Left lung (tissue), 14 donors: ENCODE measurements at places on chromosomes 4 and X.

GRCh38 chr4:147407261-147408045 lies 73.4 kb upstream of the EDNRA start:
- DNase-seq = no peak
- H3K27me3 ChIP-seq = no peaks in the 10 kb centered on the region
- no peak overlapping the region for H3K27ac ChIP-seq
- H3K4me1 ChIP-seq = no peaks in the 10 kb centered on the region
- H3K36me3 ChIP-seq = no peaks in the 10 kb centered on the region

GRCh38 chrX:10098270-10098713 lies 58.5 kb upstream of the CLCN4 start:
- H3K4me3 ChIP-seq = no peak overlapping the region
- DNase-seq = no peak
- H3K4me1 ChIP-seq = no peaks in the 10 kb centered on the region
- no peaks in the 10 kb centered on the region for H3K27me3 ChIP-seq
- peak overlapping the region; percentile 68 for H3K27ac ChIP-seq

- peak; percentile 2 for DNase-seq
- H3K27me3 ChIP-seq = no peaks in the 10 kb centered on the region
- no peaks in the 10 kb centered on the region for H3K4me1 ChIP-seq
- no peaks in the 10 kb centered on the region for H3K36me3 ChIP-seq
Observed at GRCh38 chr4:174873931-174874330, 44.2 kb upstream of the ADAM29 start.

- H3K27me3 ChIP-seq = no peaks in the 10 kb centered on the region
- H3K36me3 ChIP-seq = no peaks in the 10 kb centered on the region
- H3K4me3 ChIP-seq = no peak overlapping the region
- no peak for DNase-seq
- H3K27ac ChIP-seq = no peak overlapping the region
Observed at GRCh38 chr4:173405840-173406606, 7.1 kb upstream of the SCRG1 start.

DNA sequence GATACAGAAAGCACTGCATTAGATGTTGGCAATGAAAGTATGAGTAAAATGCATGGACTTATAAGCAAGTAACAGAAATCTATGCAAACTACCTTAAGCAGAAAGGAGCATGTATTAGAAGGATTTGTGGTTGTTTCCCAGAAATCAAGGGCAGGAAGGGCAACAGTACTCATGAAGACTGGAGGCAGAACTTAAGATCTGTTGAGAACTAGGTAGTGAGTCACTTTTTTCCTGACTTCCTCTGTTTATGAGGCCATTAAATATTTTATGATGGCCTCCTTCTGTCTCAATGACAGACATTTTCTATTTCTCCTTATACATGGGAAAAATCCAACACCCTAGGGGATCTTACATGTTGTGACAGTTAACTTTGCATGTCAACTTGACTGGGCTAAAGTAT lies 398.2 kb downstream of the MID1IP1 start:
- DNase-seq = no peak
- no peak overlapping the region for H3K27ac ChIP-seq
- no peak overlapping the region for H3K4me3 ChIP-seq
- peaks cover 4% of the 10 kb centered on the region for H3K4me1 ChIP-seq
- no peaks in the 10 kb centered on the region for H3K27me3 ChIP-seq
- H3K36me3 ChIP-seq = no peaks in the 10 kb centered on the region

DNA sequence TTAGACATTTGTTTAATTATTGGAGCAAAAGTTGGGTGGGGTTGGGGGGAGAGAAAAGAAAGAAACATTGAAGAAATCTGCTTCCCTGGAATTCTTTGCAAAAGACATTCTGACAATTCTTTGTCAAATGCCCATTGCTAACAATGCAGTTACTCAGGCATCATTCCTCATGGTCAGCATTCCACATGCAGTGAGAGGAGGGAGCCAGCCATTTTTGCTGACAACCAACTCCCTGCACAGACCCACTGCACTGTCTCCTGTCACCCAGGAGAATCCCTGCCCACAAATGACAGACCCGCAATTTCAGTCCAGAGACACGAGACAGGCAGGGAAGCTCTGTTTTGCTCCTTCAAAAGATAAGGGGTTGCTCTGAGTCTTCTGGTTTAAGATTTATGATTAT lies 985.1 kb upstream of the SLIT2 start:
- no peak overlapping the region for H3K27ac ChIP-seq
- no peaks in the 10 kb centered on the region for H3K27me3 ChIP-seq
- H3K4me3 ChIP-seq = no peak overlapping the region
- no peaks in the 10 kb centered on the region for H3K36me3 ChIP-seq
- no peak for DNase-seq

GRCh38 chrX:17605676-17606075 lies 131.6 kb upstream of the SCML1 start:
- H3K27ac ChIP-seq = no peak overlapping the region
- H3K36me3 ChIP-seq = no peaks in the 10 kb centered on the region
- H3K4me3 ChIP-seq = no peak overlapping the region
- DNase-seq = no peak
- no peaks in the 10 kb centered on the region for H3K27me3 ChIP-seq

DNA sequence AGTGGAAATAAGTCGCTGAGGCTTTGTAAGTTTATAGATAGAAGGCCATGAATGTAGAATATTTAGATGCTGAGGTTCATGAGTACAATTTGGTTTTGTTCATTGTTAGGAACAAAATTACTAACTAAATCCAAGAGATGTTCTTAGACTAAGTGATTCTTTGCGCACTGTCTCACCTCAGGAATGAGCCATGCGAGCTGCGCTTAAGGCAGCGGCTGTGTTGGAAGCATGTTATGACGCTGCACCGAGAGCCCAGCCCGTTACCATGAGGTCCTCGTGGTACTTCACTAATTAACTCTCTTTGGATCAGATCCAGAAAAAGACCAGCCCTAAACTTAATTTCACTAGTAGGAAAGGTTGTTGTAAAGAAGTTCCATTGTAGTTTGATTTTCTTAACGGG lies 166.2 kb downstream of the RAPGEF2 start:
- H3K27ac ChIP-seq = no peak overlapping the region
- peaks cover 62% of the 10 kb centered on the region for H3K4me1 ChIP-seq
- no peak for DNase-seq

DNA sequence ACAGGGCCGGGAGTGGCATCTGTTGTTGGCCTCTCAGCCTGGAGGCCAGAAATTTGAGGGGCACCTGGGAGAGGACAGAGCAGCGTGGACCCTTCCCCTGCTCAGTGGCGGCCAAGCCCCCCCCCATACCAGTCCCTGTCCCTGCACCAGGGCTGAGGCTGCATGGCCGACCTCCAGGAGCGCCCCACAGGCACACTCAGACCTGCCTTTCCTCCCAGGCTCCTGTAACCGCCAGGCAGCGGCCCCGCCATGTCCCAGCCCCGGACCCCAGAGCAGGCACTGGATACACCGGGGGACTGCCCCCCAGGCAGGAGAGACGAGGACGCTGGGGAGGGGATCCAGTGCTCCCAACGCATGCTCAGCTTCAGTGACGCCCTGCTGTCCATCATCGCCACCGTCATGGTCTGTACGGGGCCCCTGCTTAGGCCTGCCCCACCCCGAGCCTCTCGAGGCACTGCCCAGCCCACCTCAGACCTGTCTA lies 15.3 kb downstream of the TMEM175 start:
- DNase-seq = no peak
- no peaks in the 10 kb centered on the region for H3K27me3 ChIP-seq
- H3K27ac ChIP-seq = no peak overlapping the region

DNA sequence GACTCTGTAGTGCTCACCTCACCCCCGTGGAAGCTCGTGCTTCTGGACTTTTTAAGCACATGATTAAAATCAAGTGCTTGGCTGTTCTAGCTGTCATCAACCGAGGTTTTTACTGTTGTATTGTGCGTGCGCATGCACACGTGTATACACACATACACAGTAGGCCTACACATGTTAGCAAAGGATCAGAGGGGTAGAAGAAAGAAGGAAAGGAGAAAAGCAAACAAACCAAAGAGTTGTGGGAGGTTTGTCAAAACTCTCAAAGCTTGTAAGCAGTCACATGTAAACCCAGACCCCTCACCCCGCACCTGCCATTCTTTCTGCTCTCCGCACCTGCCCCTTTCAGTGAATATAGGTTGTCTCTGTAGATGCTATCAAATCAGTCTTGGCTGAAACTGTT lies 311.8 kb downstream of the HS3ST1 start:
- H3K4me3 ChIP-seq = no peak overlapping the region
- no peaks in the 10 kb centered on the region for H3K4me1 ChIP-seq
- no peaks in the 10 kb centered on the region for H3K36me3 ChIP-seq
- H3K27me3 ChIP-seq = no peaks in the 10 kb centered on the region
- H3K27ac ChIP-seq = no peak overlapping the region
- DNase-seq = no peak

DNA sequence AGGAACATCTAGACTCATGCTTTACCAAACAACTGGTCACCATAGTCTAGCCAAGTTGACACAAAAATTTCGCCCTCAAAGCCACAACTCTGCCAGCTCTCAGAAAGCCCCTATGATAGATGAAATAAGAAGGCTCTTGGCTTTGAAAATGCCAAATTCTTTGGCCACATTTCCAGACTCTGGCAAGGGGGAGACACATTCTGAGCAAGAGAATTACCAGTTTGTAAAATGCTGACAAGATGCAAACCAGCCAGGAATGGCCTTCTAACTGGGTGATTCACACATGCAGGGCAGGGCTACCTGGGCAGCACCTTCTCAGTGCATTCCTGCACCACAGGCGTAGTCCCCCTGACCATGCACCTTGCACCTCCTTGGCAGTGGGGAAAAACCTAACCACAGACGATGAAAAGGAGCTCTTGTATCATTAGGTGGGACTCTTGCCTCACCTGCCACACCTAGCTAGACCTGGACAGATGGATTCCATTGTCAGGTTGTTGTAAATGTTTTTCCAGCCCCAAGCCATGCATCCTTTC lies 77.4 kb upstream of the CPEB2 start:
- H3K4me1 ChIP-seq = no peaks in the 10 kb centered on the region
- H3K36me3 ChIP-seq = no peaks in the 10 kb centered on the region
- no peak for DNase-seq
- H3K27ac ChIP-seq = no peak overlapping the region

DNA sequence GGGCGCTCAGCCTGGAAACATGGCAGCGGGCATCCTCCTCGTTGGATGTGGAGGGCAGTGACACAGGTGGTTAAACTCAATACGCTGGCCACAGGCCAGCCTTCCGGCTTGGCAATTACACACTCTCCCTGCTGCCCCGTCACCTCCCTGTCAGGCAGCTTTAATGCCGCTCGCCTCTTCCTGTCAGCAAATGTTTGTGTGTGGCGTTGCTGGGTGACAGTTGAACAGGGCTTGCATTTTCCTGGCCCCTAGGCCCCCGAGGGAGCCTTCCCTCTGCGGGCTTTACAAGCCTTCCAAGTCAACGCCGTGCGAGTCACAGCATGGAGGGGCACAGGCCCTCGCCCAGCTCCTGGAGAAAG lies 620.0 kb downstream of the BCOR start:
- no peaks in the 10 kb centered on the region for H3K27me3 ChIP-seq
- peak; percentile 66 for DNase-seq
- no peaks in the 10 kb centered on the region for H3K4me1 ChIP-seq
- H3K36me3 ChIP-seq = no peaks in the 10 kb centered on the region

- H3K27ac ChIP-seq = peak overlapping the region; percentile 94
- H3K4me3 ChIP-seq = peak overlapping the region; percentile 95
- H3K27me3 ChIP-seq = no peaks in the 10 kb centered on the region
Observed at GRCh38 chr4:56976837-56977320, 527 bp downstream of the NOA1 start.

GRCh38 chrX:49910344-49910743 lies 12.1 kb upstream of the CLCN5 start:
- H3K27me3 ChIP-seq = no peaks in the 10 kb centered on the region
- H3K36me3 ChIP-seq = no peaks in the 10 kb centered on the region
- H3K4me3 ChIP-seq = no peak overlapping the region
- no peak overlapping the region for H3K27ac ChIP-seq
- H3K4me1 ChIP-seq = no peaks in the 10 kb centered on the region
- no peak for DNase-seq

- H3K4me3 ChIP-seq = no peak overlapping the region
- H3K27me3 ChIP-seq = no peaks in the 10 kb centered on the region
- H3K27ac ChIP-seq = no peak overlapping the region
- DNase-seq = no peak
Observed at GRCh38 chr4:162707962-162708361, 458.7 kb downstream of the NAF1 start.

GRCh38 chr4:140659943-140660700 lies 91.4 kb upstream of the UCP1 start:
- no peaks in the 10 kb centered on the region for H3K4me1 ChIP-seq
- no peaks in the 10 kb centered on the region for H3K36me3 ChIP-seq
- no peak overlapping the region for H3K27ac ChIP-seq
- no peak for DNase-seq
- H3K27me3 ChIP-seq = no peaks in the 10 kb centered on the region

DNA sequence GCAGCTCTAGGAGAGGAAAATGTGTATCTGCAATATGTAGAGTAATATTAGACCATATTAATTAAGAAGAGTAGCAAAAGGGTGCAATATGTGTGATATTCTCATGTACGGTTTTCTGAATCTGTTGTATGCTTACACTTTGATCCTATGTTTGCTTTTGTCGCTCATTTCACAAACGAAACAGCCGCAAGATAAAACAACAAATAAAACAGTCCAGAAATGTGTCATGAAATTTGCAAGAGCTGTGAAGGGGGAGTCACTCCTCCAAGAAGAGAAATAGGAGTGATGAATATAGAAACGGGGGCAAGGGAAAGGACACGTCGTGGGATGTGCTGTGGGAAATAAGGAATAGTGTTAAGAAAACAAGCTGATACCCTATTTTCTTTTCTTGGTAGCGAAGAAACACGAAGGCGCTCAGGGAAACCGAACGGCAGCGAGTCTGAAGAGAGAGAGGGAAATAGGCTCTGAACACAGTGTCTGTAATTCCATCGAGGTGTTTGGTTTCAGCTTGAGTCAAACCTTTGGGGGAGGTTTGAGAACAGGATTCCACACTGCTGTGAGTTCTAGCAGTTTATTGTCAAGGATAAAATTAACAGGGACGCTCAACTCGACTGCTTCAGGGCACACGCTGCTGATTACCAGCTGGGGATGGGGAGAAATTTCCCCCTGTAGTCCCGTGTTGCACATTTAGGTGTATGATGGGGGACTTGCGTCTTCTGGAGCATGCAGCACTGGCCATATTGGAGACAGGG lies 595.6 kb upstream of the TENM3 start:
- DNase-seq = no peak
- no peaks in the 10 kb centered on the region for H3K4me1 ChIP-seq
- H3K36me3 ChIP-seq = no peaks in the 10 kb centered on the region
- no peak overlapping the region for H3K4me3 ChIP-seq
- H3K27me3 ChIP-seq = no peaks in the 10 kb centered on the region

- H3K4me1 ChIP-seq = peaks cover 35% of the 10 kb centered on the region
- H3K36me3 ChIP-seq = no peaks in the 10 kb centered on the region
- H3K27me3 ChIP-seq = no peaks in the 10 kb centered on the region
- no peak overlapping the region for H3K4me3 ChIP-seq
Observed at GRCh38 chr4:8438743-8439142, 1.8 kb downstream of the ACOX3 start.

DNA sequence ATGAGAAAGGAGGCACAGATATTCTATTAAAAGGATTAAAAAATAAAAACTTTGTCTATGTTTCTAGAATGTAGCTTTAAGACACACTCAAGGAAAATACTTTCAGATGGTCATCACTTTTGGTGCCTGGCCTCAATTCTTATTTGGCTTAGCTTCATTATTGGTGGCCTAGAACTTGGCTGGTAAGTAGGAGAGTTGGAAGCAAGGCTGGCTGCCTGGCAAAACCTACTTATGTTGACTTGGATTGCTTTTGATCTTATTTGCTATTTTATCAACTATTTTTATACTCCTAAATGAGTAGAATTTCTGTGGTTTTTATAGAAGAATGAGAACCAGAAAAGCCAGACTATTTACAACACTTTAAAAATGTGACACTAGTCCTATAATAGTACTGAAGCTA lies 35.3 kb upstream of the JADE3 start:
- H3K27ac ChIP-seq = no peak overlapping the region
- DNase-seq = no peak
- H3K4me3 ChIP-seq = no peak overlapping the region
